ENCODE measurements at places on chromosomes 3 and 15. TPM values are rescaled to one million over a fixed set of nuclear protein-coding genes. Genes with fewer than 3 reads are reported as not detected.

TMEM42 gene
- total RNA-seq: 10.0 TPM

MASP1 gene
- not detected for total RNA-seq

CLEC3B gene
- total RNA-seq: not detected

C3orf52 gene
- 12.4 TPM for total RNA-seq

PDZRN3 gene
- total RNA-seq: not detected

SLC51A gene
- total RNA-seq: not detected

SRPRB gene
- 108 TPM for total RNA-seq

KNL1 gene
- 22.4 TPM for total RNA-seq

ITGA11 gene
- total RNA-seq: 0.27 TPM

FOXL2 gene
- total RNA-seq: not detected

STAC gene
- not detected for total RNA-seq

RTP4 gene
- 4.0 TPM for total RNA-seq

RRP9 gene
- 93.1 TPM for total RNA-seq

FOXB1 gene
- 1.2 TPM for total RNA-seq

ANKRD63 gene
- total RNA-seq: not detected

NPAP1 gene
- total RNA-seq: not detected

TMEM40 gene
- not detected for total RNA-seq

MESP2 gene
- total RNA-seq: not detected

RBM15B gene
- total RNA-seq: 38.5 TPM

CAPN3 gene
- total RNA-seq: 1.6 TPM

KCTD6 gene
- 7.0 TPM for total RNA-seq

NR2E3 gene
- not detected for total RNA-seq

RBP2 gene
- not detected for total RNA-seq

BMF gene
- total RNA-seq: 16.5 TPM

CLRN1 gene
- not detected for total RNA-seq

UBA7 gene
- total RNA-seq: 97.5 TPM

ADAM10 gene
- 98.7 TPM for total RNA-seq

CACNA1D gene
- 1.2 TPM for total RNA-seq

COL7A1 gene
- total RNA-seq: 0.83 TPM

EOGT gene
- 12.5 TPM for total RNA-seq

ALDH1L1 gene
- not detected for total RNA-seq

TRH gene
- total RNA-seq: not detected

NANOGP8 gene
- not detected for total RNA-seq

GCSAM gene
- total RNA-seq: 3.5 TPM

KIF7 gene
- 2.4 TPM for total RNA-seq

CKMT1B gene
- total RNA-seq: 0.86 TPM

FBXW12 gene
- total RNA-seq: not detected

LDHAL6B gene
- not detected for total RNA-seq

MYO5C gene
- 0.54 TPM for total RNA-seq

CISH gene
- 341 TPM for total RNA-seq

GOLGA8S gene
- total RNA-seq: 0.08 TPM

HYAL1 gene
- 0.36 TPM for total RNA-seq
